Astrocyte of the cerebellum (primary cell): ENCODE measurements at places on chromosomes 12 and 14.
A peak's percentile ranks its signal among the peaks of the same experiment; 100 is the strongest.

DNA sequence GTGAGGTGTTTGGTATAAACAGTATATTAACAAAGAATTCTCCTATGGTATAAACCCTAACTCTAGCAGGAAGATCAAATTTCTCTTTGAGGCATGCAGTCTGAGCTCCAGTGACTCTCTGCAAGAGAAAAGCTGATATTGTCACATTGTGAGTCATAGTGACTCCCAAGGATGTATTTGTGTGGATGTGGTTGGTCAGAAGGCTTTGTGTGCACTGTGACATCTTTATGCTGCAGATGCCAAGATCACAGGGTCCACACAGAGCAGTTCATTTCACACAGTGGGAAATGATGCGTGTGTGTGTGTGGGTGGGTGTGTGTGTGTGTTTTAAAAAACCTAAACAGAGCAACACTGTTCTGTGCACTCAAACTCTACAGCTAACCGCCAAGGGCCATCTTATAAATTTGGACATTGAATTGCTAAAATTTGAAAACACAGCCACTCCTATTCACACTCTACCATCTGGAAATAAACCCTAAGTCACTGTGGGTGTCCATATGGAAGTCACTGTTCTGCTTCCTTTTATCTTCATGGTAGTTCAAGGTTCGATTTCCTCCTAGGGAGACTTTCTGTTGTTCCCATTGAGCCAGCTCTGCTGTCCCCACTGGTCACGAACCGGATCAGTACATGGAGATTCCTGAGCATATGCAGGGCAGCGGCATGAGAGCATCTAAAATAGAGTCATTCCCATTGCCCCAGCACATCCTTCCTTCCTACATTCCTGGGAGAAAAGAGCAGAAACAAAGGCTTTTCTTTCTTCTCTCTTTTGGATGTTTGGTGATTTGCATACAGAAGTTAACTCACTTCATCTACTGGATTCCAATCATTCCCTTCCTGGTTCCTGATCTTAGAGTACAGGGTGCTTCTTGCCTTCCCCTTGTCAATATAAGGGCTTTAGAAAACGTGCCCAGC is 727.6 kb downstream of the DIO2 start:
- DNase-seq, result peak; percentile 9

- DNase-seq, result no peak
These were observed at the start of gene RHOF for GRCh38 chr12:121793440-121793837. Gene RHOF, minus strand, starts transcription at chr12:121793688. Its CDS starts 55 bp downstream, at chr12:121793633.

DNA sequence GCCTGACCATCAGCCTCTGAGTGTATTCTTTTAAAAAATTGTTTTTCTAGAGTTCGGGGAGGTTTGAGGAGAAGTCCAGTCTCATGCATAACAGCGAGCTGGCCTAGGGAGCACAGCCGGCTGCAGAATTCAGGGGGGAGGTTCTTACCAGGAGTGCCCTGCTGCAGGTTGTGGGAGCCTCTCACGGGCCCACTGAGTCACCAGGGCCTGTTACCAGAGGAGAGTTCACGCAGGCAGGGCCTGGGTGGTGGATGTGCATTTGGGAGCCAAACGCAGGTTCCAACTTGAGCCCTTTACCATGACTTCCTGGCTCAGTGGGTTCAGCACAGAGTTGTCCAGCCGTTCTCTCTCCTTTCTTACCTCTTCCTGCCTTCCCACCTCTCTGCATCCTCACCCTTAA is 14.4 kb downstream of the CD9 start:
- no peak for DNase-seq

DNA sequence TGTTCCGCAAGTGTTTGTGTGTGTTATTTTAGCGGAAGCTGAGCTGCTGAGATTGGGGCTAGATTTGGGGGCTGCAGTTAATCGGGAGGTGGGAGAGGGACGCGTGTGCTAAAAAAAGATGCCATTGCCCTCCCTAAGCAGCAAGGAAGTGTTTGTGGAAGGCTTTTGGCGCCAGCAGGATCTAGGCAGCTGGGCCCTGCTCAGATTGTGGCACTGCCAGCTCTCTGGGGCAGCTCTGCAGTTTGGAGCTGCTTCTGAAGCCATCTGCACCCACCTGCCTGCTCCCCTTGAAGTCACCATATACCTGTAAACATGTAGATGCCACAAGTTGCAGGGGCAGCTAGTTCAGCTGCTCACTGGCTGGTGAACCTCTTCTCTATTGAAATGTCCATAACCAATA is 28.8 kb downstream of the TPCN1 start:
- no peak for DNase-seq

DNA sequence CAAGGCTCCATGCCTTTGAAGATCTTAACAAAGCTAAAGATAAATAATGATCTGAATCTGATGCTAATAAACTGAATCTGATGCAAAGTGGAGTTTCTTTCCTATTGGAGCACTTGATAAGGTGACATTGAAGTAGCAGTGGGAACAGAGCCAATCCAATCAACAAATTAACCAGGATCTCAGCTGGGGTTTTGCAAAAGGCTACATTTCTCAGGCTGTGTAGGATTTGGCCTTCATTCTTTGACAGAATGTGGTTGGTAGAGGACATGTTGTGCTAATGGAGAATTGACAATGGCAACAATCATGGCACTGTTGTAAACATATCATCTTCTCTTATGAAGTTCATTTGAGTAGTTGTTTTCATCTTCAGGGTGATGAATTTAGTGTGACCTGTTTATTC is 164.9 kb downstream of the CCDC91 start:
- DNase-seq, result no peak

- DNase-seq, result no peak
These were observed 151.0 kb downstream of the SLC38A4 start for GRCh38 chr12:46674800-46675199.

DNA sequence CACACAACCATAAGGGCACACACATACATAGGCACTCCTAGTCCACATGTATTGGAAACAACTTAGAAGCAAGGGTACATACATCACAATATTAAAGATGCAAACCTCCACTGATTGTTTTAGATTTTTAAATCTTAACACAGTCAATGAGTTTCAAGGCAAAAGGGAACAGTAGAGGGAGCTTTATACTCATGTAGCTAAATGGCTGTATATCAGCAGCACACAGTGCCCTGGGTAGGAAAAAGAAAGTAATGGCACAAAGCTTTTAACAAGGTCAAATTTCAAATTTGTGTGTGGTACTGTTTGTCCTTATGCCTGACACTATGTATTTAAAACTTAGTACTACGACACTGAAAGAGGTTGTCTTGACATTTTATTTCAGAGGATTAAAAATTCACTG is 262.0 kb downstream of the MED13L start:
- DNase-seq, result peak; percentile 49

DNA sequence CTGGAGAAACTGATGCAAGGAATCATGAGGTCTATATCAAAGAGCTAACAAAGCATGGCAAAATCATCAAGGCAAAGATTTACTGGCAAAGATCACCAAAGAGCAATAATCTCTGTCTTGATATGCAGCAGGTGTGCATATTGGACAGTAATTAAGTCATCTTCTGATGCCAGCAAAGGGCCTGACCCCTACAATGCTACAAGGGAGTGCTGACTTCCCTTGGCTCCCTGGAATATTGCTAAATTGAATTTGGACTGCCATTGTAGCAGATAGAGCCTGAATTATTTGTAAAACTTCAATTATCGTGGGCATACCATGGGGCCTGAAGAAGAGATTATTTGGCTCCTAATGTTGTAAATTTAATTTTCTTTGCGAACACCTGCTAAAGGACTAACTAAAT is 307.9 kb upstream of the SYT1 start:
- DNase-seq, result no peak

DNA sequence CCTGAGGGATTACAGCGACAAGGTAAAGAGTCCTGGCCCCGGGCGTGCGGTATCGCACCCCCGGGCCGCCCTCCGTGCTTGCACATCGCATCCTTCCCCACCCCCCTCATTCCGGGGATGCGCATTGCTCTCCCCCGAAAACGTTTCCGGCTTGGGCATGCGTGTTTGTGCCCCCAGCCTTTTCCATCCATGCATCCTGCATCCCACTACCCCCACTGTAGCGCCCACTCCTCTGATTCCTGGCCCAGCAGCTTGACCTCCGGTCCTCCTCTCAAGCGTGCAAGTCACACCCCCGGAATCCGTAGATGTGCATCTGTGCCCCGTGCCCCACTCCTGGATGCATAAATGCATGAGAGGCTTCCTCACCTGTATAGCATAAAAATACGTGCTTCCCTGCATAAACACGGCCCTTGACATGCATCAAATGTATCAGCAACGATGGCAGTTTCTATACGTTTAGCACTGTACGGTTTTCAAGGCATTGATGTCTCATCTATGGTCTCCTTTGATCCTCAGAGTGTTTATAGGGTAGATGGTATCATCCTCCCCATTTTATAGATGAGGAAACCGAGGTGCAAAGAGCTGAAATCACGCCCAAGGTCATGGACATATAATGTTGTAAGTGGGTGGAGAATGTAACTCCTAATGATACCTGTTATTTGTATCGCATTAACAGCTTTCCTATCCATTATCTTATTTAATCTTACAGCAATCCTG is 484 bp downstream of the RIC8B start:
- no peak for DNase-seq
